ENCODE measurements at places on chromosomes 11 and 22.

- no peak for DNase-seq
These were observed 55.9 kb downstream of the RTN4R start for GRCh38 chr22:20211997-20212753.

DNA sequence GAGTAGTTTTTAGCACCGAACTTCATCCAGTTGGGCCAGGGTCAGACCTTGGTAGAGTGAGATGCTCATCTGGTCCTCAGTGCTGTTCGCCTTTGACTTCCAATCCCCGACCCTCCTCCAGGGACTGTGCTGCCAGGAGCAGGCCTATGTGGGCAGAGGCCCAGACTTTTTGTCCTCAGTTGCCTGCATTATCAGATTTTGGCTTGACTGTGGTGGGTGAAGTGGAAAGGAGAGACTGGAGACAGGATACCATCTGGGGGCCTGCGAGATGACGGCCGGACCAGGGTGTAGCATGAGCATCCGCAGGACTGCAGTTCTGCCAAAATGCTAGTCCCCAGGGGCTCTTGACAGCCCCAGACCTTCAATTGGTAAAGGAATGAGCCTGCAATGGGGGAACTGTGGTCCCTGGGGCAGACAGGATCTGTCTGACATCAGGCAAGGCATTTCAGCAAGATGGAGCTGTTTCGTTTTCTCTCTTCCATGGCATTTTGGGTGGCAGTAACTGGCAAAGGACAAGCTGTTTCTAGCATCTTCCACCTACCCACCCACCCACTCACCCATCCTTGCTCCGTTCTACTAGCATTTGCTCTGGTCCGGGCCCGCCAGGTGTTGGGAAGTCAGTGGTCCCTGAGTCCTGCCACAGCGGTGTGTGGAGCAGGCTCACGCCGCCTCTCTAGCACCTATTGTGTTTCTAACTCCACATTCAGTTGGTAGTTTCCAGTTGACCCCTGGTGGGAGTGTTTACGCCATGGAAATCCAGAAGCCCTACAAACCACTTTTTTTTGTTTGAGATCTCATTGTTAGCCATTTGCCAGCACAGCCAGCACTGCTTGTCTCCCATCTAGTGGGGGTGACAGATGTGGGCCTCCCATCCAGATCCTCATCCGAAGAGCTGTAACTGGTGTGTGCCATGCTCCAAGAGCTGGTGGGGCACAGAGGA is 53.5 kb downstream of the OTOG start:
- DNase-seq = no peak

GRCh38 chr11:79501707-79502106 is 60.9 kb upstream of the TENM4 start:
- no peak for DNase-seq

DNA sequence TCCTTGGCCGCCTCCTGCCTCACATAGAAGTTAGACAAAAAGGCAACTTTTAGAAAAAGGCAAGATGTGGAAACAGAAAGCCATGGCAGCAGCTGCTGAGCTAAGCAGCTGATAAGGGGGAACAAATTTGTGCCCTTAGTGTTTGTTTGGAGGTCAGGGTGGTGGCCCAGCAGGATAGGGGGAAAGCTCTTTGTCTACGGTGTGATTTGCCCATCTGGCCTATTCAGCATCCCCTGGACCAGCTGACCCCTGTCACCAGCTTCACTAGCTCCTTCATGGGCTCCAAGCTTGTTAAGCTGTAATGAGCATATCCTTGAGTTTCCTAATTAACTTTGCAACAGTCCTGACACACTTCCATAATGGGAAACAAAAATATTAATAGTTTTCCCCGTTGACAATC is 5.9 kb upstream of the ME3 start:
- no peak for DNase-seq

GRCh38 chr11:27124514-27125264 is 84.1 kb downstream of the BBOX1 start:
- no peak for DNase-seq

GRCh38 chr11:72685560-72686480 is 11.6 kb upstream of the PDE2A start:
- DNase-seq = no peak

DNA sequence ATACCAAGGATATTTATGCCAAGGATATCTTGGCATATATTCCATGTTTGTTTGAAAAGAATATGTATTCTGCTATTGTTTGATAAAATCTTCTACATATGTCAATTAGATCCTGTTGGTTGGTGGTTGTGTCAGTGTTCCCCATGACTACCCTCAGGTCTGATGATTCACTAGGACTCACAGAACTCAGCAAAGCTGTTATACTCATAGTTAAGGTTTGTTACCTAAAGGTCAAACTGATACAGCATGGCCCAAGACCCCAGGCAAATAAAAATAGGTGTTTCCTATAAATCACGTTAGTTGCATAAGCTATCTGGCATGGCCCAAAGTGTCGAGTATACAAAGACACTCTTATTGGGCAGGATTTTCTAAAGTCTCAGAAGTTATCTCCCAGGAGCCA is 30.2 kb upstream of the B3GNT6 start:
- DNase-seq = no peak

DNA sequence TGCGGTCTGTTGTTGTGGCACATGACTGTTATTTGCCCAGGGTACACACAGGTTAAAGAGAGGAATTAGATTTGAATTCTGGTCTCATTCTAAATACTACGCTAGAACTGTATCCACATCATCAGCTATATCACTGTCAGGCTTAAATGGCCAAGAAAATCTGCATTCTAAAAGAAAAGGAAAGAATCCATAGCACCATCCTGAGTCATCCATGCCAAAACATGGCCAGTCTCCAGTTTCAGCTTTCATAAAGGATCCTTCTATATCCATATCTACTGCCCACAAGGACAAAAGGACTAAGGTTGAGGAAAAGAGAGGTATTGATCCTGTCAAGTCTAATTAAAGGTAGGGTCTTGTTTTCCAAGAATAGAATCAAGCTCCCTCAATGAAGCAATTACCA is 73.6 kb upstream of the GDPD4 start:
- no peak for DNase-seq

- no peak for DNase-seq
These were observed 682.8 kb downstream of the TBC1D22A start for GRCh38 chr22:47445212-47445611.

DNA sequence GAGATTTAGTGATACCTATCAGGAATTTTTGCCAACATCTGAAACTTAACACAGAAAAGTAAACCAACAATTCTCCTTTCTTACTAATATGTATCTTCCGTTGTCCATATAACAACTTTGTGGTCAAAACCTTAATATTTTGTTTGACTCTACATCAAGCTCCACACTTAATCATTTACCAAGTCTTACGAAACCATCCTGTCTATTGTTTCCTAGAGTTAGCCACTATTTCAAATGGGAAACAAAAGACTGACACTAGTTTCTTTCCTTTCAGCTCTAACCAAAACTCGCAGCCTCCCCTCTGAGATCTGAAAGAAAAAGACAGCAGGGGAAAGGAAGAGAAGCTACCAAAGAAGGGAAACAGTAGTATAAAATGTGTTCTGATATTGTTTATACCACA is 26.5 kb upstream of the PRDM10 start:
- no peak for DNase-seq

DNA sequence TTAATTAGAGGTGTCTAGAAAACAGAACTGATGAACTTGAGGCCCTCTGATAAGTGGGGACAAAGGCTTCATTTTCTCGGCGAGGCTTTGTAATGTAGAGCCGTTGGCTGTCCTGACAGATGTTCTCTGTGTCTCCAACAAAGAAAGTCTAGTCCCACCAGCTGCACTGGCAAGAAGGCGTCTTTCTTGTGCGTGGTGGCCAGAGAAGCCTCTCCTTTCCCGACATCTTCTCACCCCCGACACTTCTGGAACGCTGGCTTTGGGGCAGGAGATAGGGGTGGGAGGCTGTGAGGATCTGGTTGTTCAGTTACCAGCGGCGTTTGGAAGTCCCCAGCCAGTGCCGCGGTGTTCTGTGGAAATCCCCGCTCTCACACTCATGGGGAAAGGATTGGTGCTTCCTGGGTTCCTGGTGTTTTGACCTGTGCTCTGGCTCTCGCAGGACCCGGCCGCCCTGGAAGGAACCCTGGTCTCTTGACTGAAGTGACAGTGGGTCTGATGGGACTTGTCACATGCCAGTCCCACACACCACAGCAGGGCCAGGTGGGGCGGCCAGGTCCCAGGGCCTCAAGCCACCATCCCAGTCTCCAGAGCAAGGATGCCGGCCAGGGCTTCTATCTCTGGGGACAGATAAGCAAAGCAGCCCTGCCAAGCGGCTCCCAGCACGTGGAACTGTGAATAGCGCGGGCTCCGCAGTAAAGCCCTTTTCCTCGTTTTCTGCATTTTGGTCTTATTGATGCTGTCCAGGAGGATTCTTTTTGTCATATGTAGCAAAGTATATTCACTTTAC is 23.2 kb downstream of the FADS2 start:
- no peak for DNase-seq

DNA sequence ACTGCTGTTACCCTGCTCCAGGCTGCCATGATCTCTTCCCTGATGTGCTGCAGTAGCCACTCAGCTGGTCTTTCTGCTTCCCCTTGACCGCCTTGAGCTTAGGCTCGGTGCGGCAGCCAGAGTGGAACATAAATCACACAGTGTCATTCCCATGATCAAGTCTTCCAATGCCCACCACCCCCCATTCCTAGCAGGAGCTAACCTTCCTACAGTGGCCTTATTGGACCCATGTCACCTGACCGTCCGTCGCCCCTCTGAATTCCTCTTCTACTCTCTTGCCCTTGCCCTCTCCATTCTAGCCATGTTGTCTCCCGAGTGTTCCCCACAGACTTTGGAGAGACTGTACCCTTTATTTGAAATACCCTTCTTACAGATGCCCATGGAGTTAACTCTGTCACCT is 43.4 kb downstream of the OTOG start:
- no peak for DNase-seq

DNA sequence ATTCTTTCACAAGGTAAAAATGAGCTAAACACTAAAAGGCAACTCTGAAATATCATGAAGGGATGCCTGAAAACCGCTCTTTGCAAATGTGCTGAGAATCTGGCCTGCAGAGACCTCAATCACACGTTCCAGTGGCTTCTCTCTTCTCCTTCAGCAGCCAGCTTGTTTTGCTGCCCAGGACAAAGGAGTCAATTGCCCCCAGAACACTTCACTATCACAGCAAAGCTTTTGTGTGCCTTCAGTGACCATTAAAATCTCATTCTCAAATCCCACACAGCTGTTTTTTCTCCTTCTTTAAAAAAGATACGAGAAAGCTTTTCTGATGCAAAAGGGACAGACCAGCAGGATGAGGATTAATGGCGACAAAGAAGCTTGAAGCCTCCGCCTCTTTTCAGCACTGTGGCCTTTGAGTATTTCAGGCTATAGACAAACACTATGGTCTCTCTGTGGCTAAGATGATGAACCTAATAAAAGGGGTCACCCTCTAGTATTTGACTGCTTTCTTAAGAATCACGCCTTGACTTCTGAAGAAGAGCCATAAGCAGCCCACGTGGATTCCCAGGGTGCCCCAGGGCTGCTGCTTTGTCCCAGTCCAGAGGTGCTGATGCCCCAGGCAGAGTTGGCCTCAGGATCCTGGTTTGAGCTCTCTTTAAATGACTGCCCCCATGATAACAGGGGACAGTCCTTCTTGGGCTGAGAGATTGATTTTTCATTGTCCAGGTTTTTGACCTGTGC is 33.4 kb upstream of the NRIP3 start:
- DNase-seq = no peak

DNA sequence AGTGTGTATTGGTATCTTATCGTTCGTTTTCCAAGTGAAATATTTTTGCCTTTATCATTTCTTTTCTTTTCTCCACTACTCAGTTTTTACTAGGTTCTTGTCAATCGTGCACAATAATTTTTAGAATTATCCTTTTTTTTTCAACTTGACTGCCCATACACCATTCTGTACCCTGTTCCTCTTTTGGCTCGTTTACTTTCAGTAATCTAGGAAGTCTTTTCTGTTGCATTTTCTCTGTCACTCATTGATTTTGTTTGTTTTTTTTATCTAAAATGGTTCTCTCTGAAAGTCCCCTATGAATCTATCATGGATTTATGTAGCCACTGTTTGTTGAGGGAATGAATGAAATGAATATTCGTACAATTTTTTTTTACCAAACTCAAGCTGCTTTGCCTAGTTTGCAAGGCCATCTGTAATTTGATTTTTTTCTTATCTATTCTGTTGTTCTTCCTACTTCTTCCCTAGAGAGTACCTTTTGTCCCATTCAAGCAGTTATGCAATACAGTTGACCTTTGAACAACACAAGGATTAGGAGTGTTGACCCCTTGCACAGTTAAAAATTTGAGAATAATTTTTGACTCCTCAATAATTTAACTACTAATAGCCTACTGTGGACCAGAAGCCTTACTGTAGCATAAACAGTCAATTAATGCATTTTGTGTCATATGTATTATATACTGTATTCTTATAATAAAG is 166.3 kb downstream of the TMEM135 start:
- no peak for DNase-seq

DNA sequence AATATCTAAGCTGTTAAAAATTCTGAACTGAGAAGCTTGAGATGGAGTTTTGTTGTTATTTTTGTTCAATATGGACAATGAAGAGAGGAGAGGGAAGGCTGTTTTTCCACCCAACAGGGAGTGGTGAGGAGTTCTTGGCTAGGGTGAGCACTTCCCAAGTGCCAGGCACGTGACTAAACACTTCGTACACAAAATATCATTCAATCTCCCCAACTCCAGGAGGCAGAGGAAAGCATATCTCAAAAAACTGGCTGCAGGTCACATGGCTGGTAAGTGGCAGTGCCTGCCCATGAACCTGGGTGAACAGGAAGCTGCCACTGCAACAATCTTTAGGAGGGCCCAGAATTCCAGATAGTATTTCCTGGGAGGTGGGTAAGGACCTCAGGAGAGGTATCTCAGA is 11.6 kb downstream of the ELF5 start:
- no peak for DNase-seq

DNA sequence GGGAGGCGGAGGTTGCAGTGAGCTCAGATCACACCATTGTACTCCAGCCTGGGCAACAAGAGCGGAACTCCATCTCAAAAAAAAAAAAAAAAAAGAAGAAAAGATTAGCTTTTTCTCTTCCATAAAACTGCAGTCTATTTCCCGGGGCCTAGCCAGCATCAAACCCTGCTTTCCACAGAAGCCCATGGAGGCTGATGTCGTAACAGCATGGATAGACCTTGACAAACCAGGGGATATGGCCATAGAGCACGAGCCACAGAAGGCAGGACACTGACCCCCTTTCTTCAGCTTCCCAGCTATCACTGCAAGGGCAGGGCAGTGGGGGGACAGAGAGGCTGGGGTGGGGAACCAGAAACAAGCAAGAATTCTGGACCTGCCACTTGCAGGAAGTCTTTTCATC is 21.5 kb downstream of the HPS4 start:
- no peak for DNase-seq

GRCh38 chr11:44310206-44310462 is 195 bp upstream of the ALX4 start:
- no peak for DNase-seq

Measured in SW 1271 (cell line).